ENCODE measurements at places on chromosomes 1 and 21.

- DNase-seq, result no peak
Measured at GRCh38 chr21:41136286-41136685, 31.7 kb upstream of the BACE2 start.

GRCh38 chr1:27887215-27888021 lies 15.1 kb downstream of the THEMIS2 start:
- DNase-seq, result peak; percentile 71

- DNase-seq, result no peak
Measured at GRCh38 chr1:203944651-203945404, 83.4 kb downstream of the SNRPE start.

GRCh38 chr1:206715552-206716158 lies 30.9 kb downstream of the MAPKAPK2 start:
- DNase-seq, result no peak

DNA sequence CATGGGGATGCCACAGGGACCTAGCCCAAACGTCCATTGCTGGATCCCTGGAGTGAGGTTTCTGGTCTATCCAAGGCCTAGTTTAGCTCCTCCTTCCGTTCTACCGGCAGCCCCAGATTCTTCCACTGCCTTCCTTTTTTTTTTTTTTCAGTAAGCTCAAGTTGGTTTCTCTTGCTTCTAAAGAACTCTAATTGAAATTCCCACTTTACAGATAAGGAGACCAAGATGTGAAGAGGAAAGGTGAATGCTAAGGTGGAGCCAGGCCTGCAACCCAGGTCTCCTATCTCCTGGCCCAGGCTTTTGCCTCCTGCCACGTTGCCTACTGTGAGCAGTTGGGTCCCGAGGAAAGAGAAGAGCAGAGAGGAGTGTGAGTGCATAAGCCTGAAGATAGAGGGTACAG lies 31.5 kb upstream of the CLIC4 start:
- DNase-seq, result no peak

DNA sequence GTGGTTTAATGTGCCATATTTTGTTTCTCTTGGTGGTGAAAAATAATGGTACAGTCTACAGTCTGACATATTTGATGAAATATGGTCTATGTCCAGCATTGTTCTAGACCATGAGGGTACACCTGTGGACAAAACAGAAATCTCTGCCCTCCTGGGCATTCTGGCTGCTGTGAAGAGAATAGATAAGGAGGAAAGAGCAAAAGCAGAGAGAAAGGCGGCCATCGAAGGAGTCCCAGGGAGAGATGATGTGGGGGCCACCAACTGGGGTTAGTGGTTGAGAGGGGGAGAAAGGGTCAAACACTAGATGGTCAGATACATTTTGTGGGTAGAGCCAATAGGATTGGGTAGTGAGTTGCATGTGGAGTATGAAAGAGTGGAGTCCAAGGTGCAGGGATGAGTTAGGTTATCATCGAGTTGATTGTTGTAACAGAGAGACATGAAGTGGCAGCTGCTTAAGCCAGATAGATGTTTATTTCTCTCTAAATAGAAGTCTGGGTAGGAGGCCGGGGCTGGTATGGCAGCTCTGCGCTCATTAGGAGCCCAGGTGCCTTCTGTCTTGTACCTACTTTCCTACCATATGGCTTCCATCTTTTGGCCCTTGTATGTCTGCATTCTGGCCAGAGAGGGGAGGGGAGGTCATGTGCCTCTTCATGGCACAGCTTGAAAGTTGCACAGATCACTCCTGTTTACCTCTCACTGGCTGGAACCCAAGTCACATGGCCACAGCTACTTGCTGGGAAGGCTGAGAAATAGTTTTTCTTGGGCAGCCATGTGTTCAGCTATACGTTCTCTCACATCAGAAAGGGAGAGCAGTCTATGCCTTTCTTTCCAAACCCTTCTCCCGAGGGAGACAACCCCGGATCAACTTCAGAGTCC lies 13.0 kb downstream of the UBE4B start:
- DNase-seq, result no peak

DNA sequence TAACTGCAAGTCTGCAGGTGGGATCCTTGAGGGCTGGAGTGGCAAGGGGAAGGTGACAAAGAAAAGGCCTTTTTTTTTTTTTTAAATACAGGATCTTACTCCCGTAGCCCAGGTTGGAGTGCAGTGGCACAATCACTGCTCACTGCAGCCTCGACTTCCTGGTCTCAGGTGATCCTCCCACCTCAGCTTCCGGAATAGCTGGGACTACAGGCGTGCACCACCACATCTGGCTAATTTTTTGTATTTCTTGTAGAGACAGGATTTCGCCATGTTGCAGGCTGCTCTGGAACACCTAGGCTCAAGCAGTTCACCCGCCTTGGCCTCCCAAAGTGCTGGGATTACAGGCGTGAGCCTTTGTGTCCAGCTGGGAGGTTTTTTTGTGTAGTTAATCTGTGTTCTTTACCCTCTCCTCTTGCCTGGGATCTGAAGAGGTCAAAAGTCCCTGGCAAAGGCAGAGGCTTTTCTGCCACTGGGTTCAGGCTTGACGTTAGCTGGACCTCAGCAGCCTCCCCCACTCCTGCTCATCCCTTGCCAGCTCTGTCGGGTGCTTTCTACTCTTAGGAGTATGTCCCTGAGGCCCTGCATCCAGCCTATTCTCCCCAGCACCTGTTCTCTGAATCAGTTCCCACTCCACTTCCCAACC lies 5.2 kb downstream of the IL6R start:
- DNase-seq, result no peak

GRCh38 chr1:188877668-188878067 lies 1600.0 kb downstream of the BRINP3 start:
- DNase-seq, result no peak

DNA sequence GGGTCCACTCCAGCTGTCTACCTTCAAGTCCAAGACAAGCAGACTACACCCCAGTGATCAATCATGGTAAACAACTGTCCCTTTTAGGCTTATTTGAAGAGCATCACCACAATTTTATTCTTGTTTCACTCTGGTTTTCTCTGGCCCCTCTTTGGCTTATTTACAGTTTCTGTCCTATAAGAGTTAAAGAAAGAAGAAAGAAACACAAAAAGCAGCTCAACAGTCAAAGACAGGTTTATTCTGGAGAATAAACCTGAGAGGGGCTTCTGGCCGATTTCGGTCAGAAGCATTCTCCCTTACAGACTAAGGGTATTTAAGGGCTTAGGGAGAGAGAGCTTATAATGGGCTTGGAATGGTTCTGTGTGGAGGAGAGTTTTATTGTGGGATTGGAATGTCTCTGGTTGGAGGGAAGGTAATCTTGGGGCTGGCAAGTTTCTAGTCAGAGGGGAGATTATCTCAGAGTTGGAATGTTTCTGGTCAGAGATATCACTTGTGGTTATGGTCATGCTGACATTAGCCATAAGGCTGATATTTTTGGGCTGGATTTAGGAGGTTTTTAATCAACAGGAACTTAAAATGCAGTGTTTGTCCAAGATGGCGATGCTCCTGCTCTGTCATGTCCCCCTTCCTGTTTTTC lies 161.0 kb downstream of the URB2 start:
- DNase-seq, result no peak

DNA sequence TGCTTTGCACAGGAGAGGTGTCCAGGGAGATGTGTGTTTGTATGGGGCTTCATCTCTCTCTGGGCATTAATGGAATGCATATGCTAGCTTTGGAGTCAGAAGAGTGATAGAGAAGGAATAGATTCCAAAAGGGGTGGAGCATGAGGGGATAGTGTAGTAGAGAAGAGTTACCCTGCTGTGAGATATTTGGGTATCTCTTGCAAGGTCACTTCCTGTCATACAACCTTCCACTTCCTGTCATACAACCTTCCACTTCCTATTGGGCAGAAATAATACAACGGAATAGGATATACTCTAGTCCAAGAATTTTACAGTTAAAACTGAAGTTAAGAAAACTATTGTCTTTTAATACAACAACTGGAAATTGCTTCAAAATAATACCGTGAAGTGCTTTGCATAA lies 351.8 kb upstream of the FMN2 start:
- no peak for DNase-seq

DNA sequence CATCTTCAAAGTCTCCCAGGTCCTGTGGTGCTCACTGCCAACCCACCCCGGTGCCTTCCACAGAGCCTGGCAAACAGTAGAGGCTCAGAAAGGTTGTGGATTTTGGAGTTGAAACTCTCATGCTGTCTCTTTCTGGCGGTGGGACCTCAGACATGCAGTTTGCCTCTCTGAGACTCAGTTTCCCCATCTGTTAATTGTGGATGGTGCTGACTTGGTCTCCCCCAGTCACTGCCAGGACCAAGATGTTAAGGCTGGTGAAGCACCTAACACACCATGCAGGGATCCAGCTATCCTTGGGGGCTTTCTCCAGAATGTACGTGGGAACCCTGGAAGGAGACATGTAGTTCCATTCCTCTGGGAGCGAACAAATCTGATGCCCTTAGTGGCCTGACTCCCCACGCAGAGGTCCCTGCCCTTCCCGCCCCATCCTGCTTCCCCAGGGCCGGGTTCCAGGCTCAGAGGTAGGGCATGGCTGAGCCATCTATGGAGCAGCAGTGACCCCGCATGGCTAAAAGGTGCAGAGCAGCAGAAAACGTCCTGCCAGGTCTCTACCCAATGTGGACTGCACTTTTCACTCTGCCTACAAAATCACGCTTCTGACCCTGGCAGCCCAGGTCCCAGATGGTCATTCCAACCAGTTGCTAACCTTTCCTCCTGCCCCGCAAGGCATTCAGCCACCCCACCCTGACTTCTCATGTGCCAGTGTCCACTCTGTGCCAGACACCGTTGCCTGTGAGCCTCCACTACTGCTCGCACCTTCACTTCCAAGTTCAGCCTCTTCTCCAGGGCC lies 9.2 kb upstream of the TTC22 start:
- peak; percentile 69 for DNase-seq

DNA sequence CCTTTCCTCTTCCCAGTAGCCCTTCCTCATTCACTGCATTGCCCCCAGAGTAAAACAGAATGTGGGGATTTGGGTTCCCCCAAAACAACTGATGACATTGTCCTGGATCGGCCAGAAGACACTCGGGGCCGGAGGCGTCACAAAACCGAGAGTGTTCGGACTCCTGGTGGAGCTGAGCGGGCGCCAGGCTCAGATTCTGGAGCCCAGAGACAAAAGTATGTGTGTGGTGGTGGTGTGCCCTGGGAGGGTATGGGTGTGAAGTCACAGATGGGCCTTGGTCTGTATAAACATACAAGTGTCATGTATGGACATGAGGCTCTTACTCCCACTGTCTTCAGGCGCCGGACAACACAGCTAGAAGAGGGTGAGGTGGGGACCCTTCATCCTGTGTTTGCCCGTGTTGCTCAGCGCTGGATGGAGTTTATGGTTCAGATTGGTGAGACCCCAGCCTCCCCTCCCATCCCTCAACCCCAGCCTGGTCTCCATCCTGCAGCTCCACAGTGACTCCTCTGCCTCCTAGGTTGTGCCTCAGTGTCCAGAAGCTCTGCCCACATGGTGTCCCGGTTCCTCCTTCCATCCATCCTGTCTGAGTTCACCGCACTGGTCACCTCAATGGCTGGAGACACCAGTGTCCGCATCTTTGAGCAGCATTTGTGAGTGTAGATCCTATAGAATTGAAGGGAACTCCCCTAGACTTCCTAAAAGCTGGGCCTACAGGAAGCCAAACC lies 12.4 kb downstream of the HYI start:
- DNase-seq, result no peak

GRCh38 chr1:44405031-44405797 lies at the start of gene RNF220:
Gene RNF220 (plus strand): TSS chr1:44405255.
- no peak for DNase-seq

- no peak for DNase-seq
Measured at GRCh38 chr1:200376528-200376927, 33.3 kb downstream of the ZNF281 start.

- no peak for DNase-seq
Measured at GRCh38 chr1:145877923-145878486, 7.7 kb downstream of the ANKRD35 start.

DNA sequence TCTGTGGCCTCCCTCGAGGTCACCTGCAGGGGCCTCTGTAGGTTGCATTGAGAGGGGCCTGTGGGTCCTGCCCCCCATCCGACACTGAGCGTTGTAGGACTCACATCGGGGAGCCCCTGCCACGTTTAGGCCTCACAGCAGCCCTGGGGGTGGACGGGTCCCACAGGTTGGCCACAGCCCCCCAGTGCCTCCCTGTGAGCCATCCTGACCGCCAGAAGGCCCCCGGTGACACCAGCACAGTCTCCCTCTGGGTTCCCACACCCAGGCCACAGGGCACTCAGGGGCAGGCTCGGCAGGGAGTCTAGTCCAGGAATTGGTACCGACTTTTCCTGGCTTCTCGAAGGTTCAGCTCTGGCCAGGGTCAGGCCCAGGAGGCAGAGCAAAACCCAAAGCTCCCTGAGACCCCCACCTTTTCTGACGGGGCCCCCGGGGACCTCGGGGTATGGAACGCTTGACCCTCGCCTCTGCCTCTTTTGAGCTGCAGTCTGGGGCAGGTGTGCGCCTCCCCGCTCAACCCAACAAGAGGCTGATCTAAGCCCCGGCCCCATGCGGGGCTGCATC lies 13.9 kb upstream of the POFUT2 start:
- no peak for DNase-seq

DNA sequence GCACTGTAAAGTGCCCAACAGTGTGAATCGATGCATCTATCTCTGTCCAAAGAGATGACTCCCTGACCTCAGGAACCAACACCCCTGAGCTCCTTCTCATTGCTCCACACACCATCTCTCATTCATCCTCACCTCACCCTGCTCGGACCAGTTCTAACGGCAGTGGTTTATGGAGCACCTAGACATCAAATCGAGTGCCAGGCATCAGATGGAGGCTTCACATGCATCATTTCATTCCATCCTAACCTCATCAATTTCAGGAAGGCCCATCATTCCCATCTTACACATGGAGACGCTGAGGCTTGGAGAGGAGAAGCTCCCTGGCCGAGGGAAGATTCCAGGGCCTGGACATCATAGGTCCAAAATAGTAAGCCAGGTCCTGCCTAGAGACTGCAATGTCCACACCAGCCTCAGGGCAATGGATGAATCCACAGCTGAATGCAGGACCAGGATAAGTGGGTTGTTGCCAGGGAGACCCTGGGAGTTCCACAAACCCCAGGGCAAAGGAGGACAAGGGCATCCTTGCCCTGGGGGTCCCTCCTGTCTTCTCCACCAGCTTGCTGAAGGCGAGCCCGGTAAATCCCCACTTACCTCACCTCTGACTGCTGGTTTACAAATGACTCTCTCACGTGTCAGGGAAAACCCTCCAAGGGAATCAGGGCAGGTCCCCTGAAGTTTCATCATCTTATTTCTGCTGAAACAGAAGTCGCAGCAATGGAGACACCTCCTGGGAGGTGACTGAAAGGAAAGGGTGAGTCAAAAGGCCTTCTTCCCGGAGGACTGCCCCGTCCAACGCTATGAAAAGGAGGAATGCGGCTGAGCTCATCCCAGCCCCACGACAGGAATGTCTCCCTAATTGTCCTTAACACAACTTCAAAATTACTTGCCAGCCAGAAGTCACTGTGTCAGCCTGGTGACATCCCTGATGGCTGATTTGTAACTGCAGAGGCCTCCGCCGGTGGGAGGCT lies 9.0 kb upstream of the IFFO2 start:
- no peak for DNase-seq

Measured in DND-41 (cell line).